ENCODE measurements at places on chromosomes 6 and 20.

- no peak for DNase-seq
Measured at GRCh38 chr20:24979036-24979960, 13.3 kb downstream of the APMAP start.

DNA sequence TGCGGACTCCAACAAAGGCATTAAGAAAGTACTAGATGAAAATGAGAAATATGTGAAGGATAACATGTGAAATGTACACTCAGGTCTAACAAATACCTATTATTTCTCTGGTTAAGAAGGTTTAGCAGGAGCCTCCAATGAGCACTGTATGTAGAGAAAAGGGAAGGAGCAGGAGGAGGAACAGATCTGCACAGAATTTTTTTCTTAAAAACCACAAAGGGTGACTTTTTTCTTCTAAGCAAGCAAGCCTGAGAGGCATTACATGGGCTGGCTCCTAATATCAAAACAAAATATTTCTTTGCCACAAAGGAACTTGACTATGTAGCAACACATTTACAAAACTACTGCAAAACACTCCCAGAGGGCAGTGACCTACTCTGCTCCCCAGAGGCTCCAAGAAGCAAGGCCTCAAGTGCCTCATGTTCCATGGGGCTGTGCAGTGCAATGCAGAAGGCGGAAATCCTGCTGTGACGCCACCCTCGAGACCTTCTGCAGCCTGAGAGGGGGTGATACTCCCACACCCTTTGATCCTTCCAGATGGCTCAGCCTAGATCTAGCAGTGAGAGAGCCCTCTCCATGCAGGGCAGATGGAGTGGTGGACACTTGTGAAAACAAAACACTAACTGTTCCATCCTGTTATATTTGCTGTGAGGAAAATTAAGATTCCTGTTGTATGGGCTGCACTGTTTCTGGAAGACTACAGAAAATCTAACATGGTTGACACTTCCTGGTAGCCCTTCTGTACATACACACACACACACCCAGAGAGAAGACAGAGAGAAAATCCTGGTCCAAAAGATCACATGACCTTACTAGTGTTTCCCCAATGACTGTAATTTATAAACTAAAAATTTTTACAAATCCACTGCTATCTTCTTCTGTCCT lies 36.0 kb upstream of the SMIM29 start:
- peak; percentile 61 for DNase-seq

DNA sequence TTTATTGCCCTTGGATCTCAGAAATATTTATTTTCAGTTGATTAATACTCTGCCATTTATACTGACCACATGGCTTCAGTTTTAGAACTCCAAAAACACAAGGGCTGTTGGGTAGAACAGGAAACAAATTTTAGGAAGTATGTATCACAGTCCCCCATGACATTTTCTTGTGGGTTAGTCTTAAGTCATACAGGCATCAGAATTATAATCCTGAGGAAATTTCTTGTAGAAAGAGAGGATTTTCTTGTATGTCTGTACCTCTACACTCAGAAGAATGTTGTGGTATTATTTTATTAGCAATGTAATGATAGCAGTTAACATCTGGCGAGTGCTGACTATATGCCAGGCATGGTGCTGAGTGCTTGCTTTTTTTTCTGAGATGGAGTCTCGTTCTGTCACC lies 302.9 kb downstream of the CLIC5 start:
- DNase-seq, result peak; percentile 48

DNA sequence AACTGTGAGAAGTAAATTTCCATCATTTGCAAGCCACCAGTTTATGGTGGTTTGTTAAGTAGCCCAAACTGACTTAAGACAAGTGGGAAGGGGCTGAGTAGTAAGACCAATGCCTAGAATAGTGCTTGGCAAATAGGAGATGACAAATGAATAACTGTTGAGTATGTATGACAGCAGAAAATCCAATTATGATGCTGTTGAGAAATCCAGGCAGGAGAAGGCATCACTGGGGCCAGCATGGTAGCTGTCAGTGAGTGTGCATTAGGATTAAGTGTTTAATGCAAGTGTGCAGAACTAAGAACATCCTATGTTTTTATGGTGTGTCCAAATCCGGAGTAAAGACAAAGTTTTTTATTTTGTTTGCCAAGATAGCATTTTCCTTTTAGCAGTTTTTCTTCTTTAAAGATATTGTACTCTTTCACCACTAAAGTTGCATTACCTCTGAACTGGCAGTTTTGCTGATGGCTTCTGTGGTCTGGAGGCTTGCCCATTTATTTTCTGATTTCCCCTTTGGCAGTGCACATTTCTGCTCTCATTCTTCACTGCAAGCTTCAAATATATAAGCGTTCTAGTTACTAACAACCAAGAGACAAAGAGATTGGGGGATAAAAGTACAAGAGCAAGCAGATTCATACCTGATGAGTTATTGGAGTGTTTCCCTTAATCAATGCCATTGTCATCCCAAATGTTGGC lies 289.7 kb downstream of the KCNQ5 start:
- no peak for DNase-seq

Measured in fibroblast of skin of back (primary cell).